Brain (organoid and tissue), 16 donors: ENCODE measurements at places on chromosomes 1 and 21.

DNA sequence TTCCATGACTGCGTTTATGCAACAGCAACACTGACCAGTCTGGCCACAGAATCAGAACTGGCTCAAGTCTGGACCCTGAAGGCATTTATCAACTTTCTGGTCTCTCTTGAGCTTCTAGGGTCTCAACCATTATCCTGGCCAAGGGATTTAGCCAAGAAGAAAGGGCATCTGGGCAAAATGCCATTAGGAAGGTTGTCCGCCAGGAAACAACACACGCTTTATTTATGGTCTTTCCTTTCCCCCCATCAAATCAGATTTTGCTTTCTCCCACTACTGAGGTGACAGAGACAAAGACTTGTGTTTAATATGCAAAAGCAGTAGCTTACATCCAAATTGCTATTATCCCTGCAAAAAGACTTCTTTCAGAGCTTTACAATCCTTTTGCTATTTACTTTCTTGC, 81.6 kb upstream of the PPP2R5A start:
- peak; percentile 79 for DNase-seq

GRCh38 chr1:174954073-174954460, 45.7 kb upstream of the CACYBP start:
- peak; percentile 82 for DNase-seq

GRCh38 chr1:248778906-248779305, 23.3 kb upstream of the LYPD8 start:
- no peak for DNase-seq

DNA sequence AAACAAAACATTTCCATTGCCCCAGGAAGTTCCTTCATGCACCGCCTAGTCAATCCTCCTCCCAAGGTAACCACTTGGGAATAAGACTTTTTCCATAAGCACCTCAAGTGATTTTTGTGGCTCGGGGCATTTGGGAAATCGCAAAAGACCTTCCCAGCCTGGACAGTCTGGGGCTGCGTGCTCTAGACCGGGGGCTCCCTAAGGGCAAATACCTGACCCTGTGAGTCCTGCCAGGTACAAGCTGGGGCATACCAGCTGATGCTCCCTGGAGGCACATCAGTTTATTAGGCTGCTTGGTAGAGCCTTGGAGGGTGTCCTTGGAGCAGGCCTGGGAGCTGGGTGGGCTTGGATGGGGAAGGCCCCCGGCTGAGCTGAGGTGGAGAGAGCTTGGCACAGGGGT, 34.4 kb downstream of the ALPL start:
- no peak for DNase-seq

DNA sequence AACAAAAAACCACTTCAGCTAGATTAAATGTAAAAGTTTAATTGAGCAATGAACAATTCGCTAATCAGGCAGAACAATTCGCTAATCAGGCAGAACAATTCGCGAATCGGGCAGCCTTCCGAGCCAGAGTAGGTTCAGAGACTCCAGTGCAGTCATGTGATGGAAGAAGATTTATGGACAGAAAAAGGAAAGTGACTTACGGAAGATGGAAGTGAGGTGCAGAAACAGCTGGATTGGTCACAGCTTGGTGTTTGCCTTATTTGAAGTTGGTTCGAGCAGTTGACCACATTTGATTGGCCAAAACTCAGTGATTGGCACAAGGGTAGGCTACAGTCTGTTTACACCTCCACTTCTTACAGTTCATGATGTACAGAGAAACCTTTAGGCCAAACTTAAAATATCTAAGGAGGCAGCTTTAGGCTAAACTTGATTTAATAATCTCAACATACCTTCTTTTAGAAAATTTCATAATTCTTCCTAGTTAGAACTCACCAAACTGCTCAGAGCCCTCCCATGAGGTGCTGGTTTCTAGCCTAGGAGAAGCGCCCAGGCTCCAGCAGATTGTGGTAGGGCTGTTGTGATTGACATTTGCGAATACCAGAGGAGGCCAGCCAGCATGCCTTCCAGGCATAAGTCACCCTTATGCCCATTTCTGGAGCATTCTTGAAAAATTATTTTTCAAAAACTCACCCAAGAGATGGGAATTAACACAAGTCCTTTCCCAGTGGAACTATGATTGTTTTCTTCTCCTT, 22.8 kb upstream of the KCNC4 start:
- no peak for DNase-seq

DNA sequence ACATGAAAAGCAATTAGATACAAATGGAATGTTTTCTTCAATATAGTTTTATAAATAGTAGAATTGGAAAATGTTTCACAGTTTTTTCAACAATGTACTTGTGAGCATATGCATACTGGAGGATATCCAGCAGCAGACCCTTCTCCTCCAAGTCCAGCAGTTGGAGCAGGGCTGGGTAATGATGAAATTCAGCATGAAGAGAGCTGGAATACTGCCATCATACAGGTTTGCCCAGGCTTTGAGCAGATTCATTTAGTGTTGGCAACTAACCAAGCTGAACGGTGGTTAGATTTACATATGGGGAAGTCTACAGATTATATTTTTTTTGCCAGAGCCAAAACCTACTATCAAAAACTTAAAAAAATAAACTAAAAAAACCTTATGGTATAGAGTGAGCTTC, 38.3 kb downstream of the WDR3 start:
- peak; percentile 51 for DNase-seq

DNA sequence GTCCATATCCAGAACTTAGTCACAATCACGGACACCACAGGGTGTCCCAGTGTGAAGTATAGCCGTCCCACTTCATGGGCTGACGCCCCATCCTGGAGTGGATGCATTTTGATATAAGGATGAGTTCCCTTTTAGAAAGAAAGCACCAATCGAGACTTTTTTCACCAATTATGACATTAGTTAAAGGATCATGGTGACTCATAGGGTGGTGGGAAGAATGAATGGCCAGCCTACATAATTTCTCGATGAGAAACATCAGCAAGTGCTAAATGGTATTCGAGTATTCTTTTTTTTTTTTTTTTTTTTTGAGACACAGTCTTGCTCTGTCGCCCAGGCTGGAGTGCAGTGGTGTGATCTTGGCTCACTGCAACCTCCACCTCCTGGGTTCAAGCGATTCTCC, 38.5 kb upstream of the USP1 start:
- DNase-seq = no peak
